ENCODE measurements at places on chromosomes 3 and 15.

- H3K27ac ChIP-seq: no peak overlapping the region
- no peaks in the 10 kb centered on the region for H3K36me3 ChIP-seq
- H3K27me3 ChIP-seq: no peaks in the 10 kb centered on the region
- no peak for DNase-seq
- peaks cover 10% of the 10 kb centered on the region for H3K4me1 ChIP-seq
Observed at GRCh38 chr3:188649521-188649920, 495.6 kb downstream of the LPP start.

GRCh38 chr3:58585994-58586393 lies 8.8 kb upstream of the FAM107A start:
- no peak overlapping the region for H3K27ac ChIP-seq
- no peak overlapping the region for H3K4me3 ChIP-seq
- no peaks in the 10 kb centered on the region for H3K27me3 ChIP-seq
- no peak for DNase-seq
- H3K36me3 ChIP-seq: no peaks in the 10 kb centered on the region
- H3K4me1 ChIP-seq: no peaks in the 10 kb centered on the region

GRCh38 chr3:42195879-42196330 lies 70.1 kb downstream of the CCK start:
- no peak overlapping the region for H3K4me3 ChIP-seq
- DNase-seq: no peak
- no peaks in the 10 kb centered on the region for H3K27me3 ChIP-seq
- H3K36me3 ChIP-seq: peaks cover 51% of the 10 kb centered on the region
- 0 out of 2 replicates have a peak, but pooled peaks cover 3% of the 10 kb centered on the region for H3K4me1 ChIP-seq
- H3K27ac ChIP-seq: no peak overlapping the region

GRCh38 chr3:145013931-145014330 lies 1042.3 kb downstream of the DIPK2A start:
- no peak for DNase-seq
- no peaks in the 10 kb centered on the region for H3K27me3 ChIP-seq

DNA sequence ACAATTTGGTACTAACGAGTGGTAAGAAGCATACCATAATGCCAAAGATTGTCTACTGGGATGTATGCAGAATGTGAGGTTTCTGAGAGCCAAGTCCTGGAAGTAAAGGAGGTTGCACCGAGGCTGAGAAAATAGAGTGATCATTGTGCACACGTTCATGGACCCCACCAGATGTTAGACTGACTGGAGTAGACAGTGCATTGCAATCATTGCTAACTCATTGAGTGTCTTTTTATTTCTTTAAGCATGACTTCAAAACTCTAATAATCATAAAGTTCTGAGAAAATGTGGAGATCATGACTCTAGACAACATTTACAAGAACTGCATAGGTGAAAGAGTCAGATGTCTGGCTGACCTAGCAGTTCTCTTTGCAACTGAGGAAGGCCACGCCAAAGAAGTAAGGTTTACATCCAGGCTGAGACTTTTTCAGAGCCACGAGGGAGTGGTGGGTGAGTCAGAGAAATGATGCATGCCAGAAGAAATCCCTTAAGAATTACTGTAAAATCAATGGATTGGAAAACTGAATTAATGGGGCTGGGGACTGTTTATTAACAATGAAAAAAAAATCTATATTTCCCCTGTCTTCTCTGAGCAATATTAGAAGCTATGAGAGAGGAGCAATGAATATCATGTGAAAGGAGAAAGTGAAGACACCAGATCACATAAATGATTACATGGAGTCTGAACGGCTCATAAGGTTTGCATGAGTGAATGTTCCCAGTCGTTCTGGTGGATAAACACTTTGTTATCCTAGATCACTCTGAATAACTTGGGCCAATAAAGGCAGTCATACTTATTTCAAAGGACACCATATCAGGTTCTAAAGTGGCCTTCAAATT lies 76.0 kb upstream of the SLC25A26 start:
- H3K4me1 ChIP-seq: no peaks in the 10 kb centered on the region
- H3K4me3 ChIP-seq: no peak overlapping the region
- H3K27me3 ChIP-seq: no peaks in the 10 kb centered on the region
- H3K36me3 ChIP-seq: no peaks in the 10 kb centered on the region
- H3K27ac ChIP-seq: no peak overlapping the region

DNA sequence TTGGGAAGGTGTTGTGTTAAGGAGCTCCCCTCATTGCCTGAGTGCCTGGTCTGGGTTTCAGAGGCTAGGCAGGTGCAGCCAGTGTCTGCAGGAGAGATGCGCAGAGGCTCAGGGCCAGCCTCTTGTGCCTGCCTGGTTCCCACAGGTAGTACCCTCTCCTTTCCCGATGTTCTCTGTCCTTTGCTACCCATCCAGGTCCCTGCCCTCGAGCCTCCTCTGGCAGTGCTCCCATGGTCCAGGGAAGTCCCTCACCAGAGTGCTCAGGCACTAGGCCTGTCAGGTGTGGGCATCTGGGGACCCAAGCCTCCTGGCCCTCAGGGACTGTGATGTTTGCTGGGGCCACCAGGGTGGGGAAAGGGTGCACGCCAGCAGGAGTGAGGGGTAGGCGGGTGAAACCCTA lies 5.0 kb downstream of the TRPM1 start:
- H3K4me1 ChIP-seq: no peaks in the 10 kb centered on the region
- DNase-seq: no peak
- no peaks in the 10 kb centered on the region for H3K27me3 ChIP-seq

All from DND-41 (cell line).